ENCODE measurements at places on chromosomes 11 and 22. TPM values are rescaled to one million over a fixed set of nuclear protein-coding genes. Genes with fewer than 3 reads are reported as not detected.

Gene MYO7A
- total RNA-seq: 9.8 TPM

Gene CDCA5
- 6.4 TPM for total RNA-seq

Gene MEI1
- not detected for total RNA-seq

Gene OR5P2
- total RNA-seq: 0.20 TPM

Gene MYBPC3
- 0.68 TPM for total RNA-seq

Gene TRIM51
- total RNA-seq: not detected

Gene GAL
- 0.44 TPM for total RNA-seq

Gene GGTLC2
- 0.37 TPM for total RNA-seq

DNA sequence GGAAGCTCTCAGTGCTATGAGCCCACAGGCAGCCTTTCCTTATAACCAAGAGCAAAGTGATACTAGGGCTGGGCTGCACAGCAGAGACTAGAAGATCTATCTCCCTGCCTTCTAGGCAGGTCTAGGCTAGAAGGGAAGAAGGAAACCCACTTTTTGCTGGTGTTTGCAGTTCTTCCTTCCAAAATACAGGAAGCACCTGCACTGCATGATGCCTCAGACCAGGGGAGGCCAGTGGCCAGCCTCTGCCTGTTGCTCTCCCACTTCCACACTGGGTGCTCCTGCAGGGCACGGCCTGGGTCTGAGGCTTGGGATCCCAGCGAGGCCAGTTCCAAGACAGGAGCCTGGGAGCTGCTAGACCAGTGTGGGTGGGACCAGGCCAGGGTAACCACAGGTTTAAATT, 6.0 kb upstream of the UCP3 start:
- DNase-seq: no peak

- peak; percentile 6 for DNase-seq
Observed at GRCh38 chr11:64360448-64360921, 1.5 kb downstream of the RPS6KA4 start.

DNA sequence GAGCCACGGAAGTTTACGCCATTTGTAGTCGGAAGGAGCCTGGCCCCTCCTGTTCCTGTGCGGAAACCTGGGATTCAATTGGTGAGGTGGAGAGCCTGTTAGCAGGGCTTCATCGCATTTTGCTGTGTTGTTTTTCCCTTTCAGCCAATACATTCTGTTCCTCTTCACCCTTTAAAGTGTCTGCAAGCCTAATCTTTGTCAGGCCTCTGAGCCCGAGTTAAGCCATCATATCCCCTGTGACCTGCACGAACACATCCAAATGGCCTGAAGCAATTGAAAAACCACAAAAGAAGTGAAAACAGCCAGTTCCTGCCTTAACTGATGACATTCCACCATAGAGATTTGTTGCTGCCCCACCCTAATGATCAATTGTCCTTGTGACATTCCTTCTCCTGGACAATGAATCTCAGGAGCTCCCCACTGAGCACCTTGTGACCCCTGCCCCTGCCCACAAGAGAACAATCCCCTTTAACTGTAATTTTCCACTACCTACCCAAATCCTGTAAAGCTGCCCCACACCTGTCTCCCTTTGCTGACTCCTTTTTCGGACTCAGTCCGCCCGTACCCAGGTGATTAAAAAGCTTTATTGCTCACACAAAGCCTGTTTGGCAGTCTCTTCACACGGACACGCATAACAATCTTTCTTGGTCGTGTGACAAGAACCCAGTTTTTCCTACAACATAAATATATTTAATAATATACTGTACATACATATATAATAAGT, 37.1 kb upstream of the MMP12 start:
- no peak for DNase-seq

- peak; percentile 24 for DNase-seq
Observed at GRCh38 chr11:110069158-110069737, 23.9 kb upstream of the ZC3H12C start.

- DNase-seq: no peak
Observed at GRCh38 chr22:46031965-46032851, 55.2 kb upstream of the WNT7B start.

DNA sequence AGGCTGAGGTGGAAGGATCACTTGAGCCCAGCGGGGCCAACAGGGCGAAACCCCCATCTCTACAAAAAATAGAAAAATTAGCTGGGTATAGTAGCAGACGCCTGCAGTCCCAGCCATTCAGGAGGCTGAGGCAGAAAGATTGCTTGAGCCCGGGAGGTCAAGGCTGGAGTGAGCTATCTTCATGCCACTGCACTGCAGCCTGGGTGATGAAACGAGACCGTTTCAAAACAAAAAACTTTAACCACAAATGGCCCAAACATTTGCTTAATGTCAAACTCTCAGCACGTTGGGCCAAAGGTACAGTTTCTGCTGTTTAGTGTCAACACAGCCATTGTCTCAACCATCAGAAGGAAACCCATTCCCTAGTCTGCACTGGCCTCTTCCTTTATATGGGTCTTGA, 69.2 kb upstream of the TTC12 start:
- no peak for DNase-seq

GRCh38 chr11:134658481-134659225, 246.6 kb upstream of the B3GAT1 start:
- no peak for DNase-seq

DNA sequence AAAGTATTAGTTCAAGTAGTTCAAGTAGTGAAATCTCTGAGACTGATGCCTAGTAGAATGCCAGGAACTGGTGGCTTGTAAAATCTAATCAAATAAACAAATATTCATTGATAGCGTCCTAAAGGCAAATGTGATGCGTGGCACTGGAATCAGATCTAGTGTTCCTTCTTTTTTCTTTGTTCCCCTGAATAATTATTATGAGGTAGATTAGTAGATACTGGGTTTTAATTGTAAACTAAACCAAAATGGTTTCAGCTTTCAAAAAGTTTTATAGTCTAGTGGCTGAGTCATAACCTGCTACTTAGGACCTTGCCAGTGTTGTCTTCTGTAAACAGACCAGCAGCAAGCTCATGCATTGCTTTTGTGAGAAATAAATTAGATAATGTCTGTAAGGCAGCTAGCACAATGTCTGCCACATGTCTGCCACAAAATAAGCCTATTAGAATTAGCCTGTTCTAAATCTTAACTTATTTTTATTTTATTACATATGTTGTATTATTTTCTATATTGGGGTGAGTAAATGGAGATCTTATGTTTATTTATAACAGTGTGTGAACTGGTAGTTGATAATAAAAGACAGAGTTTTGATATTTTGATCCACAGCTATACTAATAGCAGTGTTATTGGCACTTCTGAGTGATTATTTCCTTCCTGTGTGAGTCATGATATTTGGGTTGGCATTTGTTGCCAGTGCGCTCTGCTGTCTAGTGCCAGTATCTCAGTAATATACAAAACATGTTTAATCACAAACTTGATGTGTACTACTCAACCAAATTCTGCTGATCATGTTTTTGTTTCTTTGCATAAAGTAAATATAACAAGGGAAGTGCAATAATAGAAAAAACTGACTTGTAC, 135.7 kb downstream of the TMEM135 start:
- DNase-seq: peak; percentile 49

GRCh38 chr11:110475671-110476070, 45.9 kb downstream of the FDX1 start:
- no peak for DNase-seq

DNA sequence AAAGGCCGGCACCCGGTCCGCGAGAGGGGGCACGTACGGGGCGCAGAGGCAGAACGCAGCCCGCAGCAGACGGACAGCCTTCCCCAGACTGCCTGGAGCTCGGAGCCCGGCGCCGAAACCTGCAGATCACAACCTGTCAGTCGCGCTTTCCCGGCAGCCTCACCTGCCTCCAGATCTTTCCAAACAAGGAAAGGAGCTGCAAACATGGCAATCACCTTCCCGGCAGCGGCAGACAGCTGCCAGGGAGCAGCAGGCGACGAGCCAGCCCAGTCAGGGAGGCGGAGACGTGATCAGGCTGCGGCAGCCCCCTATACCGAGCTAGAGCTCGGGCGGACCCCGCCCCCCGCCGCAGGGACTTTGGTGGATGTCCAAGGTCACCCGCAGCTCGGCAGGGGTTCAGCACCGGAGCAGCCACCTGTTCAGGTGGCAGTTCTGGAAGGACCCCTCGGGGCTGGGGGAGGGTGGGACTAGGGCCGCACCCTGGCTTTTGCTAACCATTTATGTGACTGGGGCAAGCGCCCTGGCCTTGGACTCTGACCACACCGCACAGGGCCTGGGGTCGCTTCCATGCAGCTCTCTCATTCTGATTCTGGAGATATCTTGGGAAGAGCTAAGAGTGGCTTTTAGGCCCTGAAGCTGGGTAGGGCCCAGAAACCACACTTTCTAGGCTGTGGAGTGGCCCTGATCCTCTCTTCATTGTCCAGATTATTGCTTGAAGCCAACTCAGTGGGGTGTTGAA, 143.8 kb downstream of the NECTIN1 start:
- peak; percentile 54 for DNase-seq

GRCh38 chr22:29450222-29450621, 11.8 kb downstream of the RFPL1 start:
- DNase-seq: no peak

DNA sequence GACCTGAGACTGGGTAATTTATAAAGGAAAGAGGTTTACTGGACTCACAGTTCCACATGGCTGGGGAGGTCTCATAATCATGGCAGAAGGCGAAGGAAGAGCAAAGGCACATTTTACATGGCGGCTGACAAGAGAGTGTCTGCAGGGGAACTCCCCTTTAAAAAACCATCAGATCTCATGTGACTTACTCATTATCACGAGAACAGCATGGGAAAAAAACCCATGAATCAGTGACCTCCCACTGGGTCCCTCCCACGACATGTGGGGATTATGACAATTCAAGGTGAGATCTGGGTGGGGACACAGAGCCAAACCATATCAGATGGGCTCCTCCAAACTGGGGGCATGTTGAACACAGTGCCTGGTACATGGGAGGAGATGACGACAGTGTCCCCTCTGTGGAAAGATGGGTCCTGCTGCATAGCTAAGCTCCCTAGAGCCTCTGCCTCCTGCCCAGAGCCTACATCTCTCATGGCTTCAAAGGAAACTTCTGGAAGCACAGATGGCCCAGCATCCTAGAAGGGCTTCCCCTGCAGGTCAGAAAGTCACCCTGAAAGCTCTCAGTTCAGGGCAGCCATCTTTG, 46.1 kb downstream of the MYEOV start:
- DNase-seq: no peak

- no peak for DNase-seq
Observed at GRCh38 chr11:28107191-28107749, 686 bp downstream of the KIF18A start.

GRCh38 chr11:126122863-126123262, 60.2 kb upstream of the CDON start:
- DNase-seq: no peak
